ENCODE measurements at places on chromosomes 4 and X. TPM values are rescaled to one million over a fixed set of nuclear protein-coding genes. Genes with fewer than 3 reads are reported as not detected.

The SYNPO2 gene
- under 0.01 TPM for total RNA-seq

The MGAT4D gene
- total RNA-seq: not detected

The FREM3 gene
- not detected for total RNA-seq

The XAGE1B gene
- not detected for total RNA-seq

The IBSP gene
- not detected for total RNA-seq

The MPP1 gene
- 21.4 TPM for total RNA-seq

The AVPR2 gene
- total RNA-seq: not detected

The RPS6KA6 gene
- 1.3 TPM for total RNA-seq

The FGFBP2 gene
- total RNA-seq: not detected

The MAGEC3 gene
- total RNA-seq: not detected

The MXRA5 gene
- total RNA-seq: 0.46 TPM

The TMEM271 gene
- total RNA-seq: not detected

The SPANXN3 gene
- total RNA-seq: not detected

The DIPK2B gene
- total RNA-seq: 42.9 TPM

The ADGRL3 gene
- not detected for total RNA-seq

The MAMLD1 gene
- 0.91 TPM for total RNA-seq

The GPR173 gene
- 2.9 TPM for total RNA-seq

The CT83 gene
- not detected for total RNA-seq

Measured in epithelial cell of umbilical artery (primary cell).